ENCODE measurements at places on chromosomes 6 and 20. TPM values are rescaled to one million over a fixed set of nuclear protein-coding genes. Genes with fewer than 3 reads are reported as not detected.

- H3K4me3 ChIP-seq, result no peak overlapping the region
- peaks cover 3% of the 10 kb centered on the region for H3K4me1 ChIP-seq
- no peak for DNase-seq
- peaks cover 19% of the 10 kb centered on the region for H3K27me3 ChIP-seq
Observed at GRCh38 chr20:733861-734260, 34.4 kb downstream of the SLC52A3 start.

DNA sequence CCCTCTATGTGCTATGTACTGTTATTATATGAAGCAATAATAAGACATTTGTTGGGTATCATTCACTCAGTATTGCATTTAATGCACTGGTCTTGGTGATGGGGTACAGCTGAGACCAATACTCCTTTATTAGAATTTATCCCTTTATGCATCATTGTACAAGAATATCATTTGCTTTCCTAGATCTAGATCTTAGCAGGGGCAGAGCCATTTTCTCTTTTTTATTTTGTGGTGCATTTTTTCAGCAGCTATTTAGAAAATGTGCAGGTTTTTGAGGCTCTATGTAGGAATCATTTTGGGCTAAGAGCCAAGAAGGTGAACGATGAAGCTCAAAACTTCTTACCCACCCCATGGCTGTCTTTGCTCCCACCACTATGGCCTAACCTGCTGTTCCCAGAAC lies 114.2 kb downstream of the OR2B2 start:
- H3K4me3 ChIP-seq, result no peak overlapping the region
- no peak overlapping the region for H3K27ac ChIP-seq
- no peak for DNase-seq
- peaks cover 50% of the 10 kb centered on the region for H3K27me3 ChIP-seq

CTAGE9 gene
- not detected for total RNA-seq

- H3K27ac ChIP-seq, result no peak overlapping the region
- DNase-seq, result no peak
- H3K4me3 ChIP-seq, result no peak overlapping the region
- no peaks in the 10 kb centered on the region for H3K4me1 ChIP-seq
- H3K36me3 ChIP-seq, result no peaks in the 10 kb centered on the region
Observed at GRCh38 chr6:115276881-115277565, 783.7 kb downstream of the FRK start.

GRCh38 chr20:24840121-24840713 lies 108.9 kb upstream of the CST7 start:
- H3K36me3 ChIP-seq, result no peaks in the 10 kb centered on the region
- H3K27ac ChIP-seq, result no peak overlapping the region
- no peaks in the 10 kb centered on the region for H3K4me1 ChIP-seq
- peaks cover 49% of the 10 kb centered on the region for H3K27me3 ChIP-seq
- no peak for DNase-seq
- no peak overlapping the region for H3K4me3 ChIP-seq

GRCh38 chr20:59184880-59185447 lies 21.3 kb downstream of the ZNF831 start:
- H3K27me3 ChIP-seq, result peaks cover 28% of the 10 kb centered on the region
- DNase-seq, result no peak
- H3K4me3 ChIP-seq, result no peak overlapping the region
- H3K4me1 ChIP-seq, result peaks cover 2% of the 10 kb centered on the region

- peaks cover 15% of the 10 kb centered on the region for H3K4me1 ChIP-seq
- H3K27me3 ChIP-seq, result no peaks in the 10 kb centered on the region
- no peak overlapping the region for H3K27ac ChIP-seq
- no peak overlapping the region for H3K4me3 ChIP-seq
- no peak for DNase-seq
- no peaks in the 10 kb centered on the region for H3K36me3 ChIP-seq
Observed at GRCh38 chr6:20870021-20870420, 335.8 kb downstream of the CDKAL1 start.

NFATC2 gene
- 4.2 TPM for total RNA-seq

HLA-E gene
- total RNA-seq, result 142 TPM

GNAS-AS1 gene
- 0.25 TPM for total RNA-seq

VGLL2 gene
- total RNA-seq, result 2.4 TPM

DNA sequence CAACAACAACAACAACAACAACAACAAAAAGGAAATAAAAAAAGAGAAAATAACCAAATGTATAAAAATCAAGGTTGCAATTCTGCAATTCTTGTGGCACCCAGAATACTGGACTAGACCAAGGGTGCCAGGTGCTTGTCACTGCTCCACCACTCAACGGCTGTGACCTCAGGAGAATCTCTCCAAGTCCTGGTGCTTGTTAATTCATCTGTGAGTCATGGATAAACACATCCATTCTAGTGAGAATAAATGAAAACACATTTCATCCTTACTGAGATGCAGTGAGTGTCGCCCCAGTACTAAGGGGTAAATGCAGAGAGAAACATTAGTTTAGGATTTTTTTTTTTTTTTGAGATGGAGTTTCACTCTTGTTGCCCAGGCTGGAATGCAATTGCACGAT lies 32.0 kb downstream of the HLA-C start:
- no peaks in the 10 kb centered on the region for H3K4me1 ChIP-seq
- H3K27ac ChIP-seq, result no peak overlapping the region
- no peak overlapping the region for H3K4me3 ChIP-seq
- no peaks in the 10 kb centered on the region for H3K36me3 ChIP-seq

DNA sequence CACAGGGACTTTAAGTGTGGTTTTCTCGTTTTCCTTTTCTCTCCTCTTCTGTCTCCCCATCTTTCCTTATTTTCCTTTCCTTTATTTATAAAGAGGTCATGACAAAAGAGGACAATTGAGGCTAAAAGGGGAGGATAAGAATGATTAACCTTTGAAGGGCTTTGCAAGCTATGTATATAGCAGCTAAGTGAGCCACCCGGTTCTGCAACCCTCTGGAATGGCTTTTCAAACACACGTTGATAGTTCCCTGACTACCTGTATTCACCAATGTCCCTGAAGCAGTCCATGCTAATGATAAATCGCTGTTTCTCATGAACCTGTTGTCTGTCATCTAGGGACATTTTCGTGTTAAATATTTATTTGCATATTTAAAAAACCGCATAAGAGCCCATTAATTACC lies 124.4 kb upstream of the RALGAPA2 start:
- DNase-seq, result no peak
- H3K27me3 ChIP-seq, result peaks cover 82% of the 10 kb centered on the region
- H3K4me3 ChIP-seq, result no peak overlapping the region
- H3K27ac ChIP-seq, result no peak overlapping the region

GRCh38 chr20:16865406-16865805 lies 117.2 kb downstream of the OTOR start:
- H3K36me3 ChIP-seq, result no peaks in the 10 kb centered on the region
- H3K27ac ChIP-seq, result no peak overlapping the region
- DNase-seq, result no peak
- H3K4me1 ChIP-seq, result no peaks in the 10 kb centered on the region

GRCh38 chr6:14224359-14225103 lies 107.0 kb downstream of the CD83 start:
- H3K4me1 ChIP-seq, result no peaks in the 10 kb centered on the region
- H3K36me3 ChIP-seq, result no peaks in the 10 kb centered on the region
- H3K27ac ChIP-seq, result no peak overlapping the region
- no peak for DNase-seq
- no peak overlapping the region for H3K4me3 ChIP-seq

- H3K27ac ChIP-seq, result no peak overlapping the region
- peak overlapping the region; percentile 16 for H3K4me3 ChIP-seq
- no peaks in the 10 kb centered on the region for H3K36me3 ChIP-seq
- peaks cover 6% of the 10 kb centered on the region for H3K4me1 ChIP-seq
- no peaks in the 10 kb centered on the region for H3K27me3 ChIP-seq
Observed at GRCh38 chr6:69294862-69295261, 501.9 kb downstream of the LMBRD1 start.

GRCh38 chr6:16741112-16742016 lies 19.9 kb downstream of the ATXN1 start:
- H3K27ac ChIP-seq, result peak overlapping the region; percentile 65
- H3K36me3 ChIP-seq, result no peaks in the 10 kb centered on the region

NKAIN2 gene
- total RNA-seq, result 0.22 TPM

BPIFB2 gene
- not detected for total RNA-seq

- H3K36me3 ChIP-seq, result no peaks in the 10 kb centered on the region
- H3K27me3 ChIP-seq, result no peaks in the 10 kb centered on the region
- H3K4me3 ChIP-seq, result no peak overlapping the region
- no peaks in the 10 kb centered on the region for H3K4me1 ChIP-seq
- no peak for DNase-seq
- H3K27ac ChIP-seq, result no peak overlapping the region
Observed at GRCh38 chr6:138671351-138671750, 102.2 kb upstream of the CCDC28A start.

ZSCAN31 gene
- total RNA-seq, result 8.0 TPM

DNA sequence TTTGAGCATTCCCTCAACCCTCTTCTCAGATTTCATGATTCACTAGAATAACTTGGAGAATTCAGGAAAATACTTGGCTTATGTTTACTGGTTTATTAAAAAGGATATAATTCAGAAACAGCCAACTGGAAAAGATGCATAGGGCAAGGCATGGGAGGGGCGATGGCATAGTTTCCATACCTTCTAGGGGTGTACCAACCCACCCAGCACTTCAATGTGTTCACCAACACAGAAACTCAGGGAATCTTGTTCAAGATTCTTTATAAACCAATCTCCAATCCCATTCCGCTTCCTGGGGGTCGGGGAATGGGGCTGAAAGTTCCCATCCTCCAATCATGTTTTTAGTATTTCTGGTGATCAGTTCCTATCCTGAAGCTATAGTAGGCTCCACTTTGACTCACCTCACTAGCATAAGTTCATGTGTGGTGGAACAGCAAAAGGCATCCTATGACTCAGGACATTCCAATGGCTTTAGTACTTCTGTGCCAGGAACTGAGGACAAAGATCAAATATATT lies 164.4 kb downstream of the SIM1 start:
- DNase-seq, result no peak
- no peak overlapping the region for H3K27ac ChIP-seq
- no peaks in the 10 kb centered on the region for H3K36me3 ChIP-seq
- no peak overlapping the region for H3K4me3 ChIP-seq

TAGAP gene
- total RNA-seq, result 1.2 TPM

DNA sequence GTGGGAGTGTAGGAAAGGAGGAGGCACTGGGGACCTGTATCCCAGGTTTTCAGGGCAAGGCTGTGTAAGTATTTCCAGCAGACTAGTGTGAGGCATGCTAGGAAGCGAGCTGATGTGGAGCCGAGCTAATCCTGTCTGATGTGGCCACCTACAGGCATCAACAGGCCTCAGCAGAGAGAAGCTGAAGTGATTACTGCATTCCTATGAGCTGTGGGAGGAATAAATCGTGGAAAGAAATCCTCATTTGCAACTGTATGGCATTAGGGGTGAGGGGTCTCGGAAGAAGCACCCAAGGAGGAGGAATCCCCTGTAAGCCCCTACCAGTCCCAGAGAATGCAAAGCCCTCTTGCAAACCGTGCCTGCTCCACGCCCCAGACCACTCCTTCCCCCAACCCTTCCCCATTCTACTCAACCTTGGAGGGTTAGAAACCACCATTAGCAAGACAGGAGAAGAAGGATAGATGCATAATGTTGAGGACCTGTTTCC lies 41.6 kb downstream of the C6orf15 start:
- H3K36me3 ChIP-seq, result no peaks in the 10 kb centered on the region
- no peak overlapping the region for H3K4me3 ChIP-seq
- peaks cover 4% of the 10 kb centered on the region for H3K4me1 ChIP-seq

TBX18 gene
- total RNA-seq, result 3.5 TPM

Measured in left ventricle myocardium inferior (tissue), 1 donor.